Stimulated activated CD8-positive, alpha-beta memory T cell treated with anti-CD3 and anti-CD28 coated beads, Interleukin-4, amount 100 ng/mL, for 24 hours (primary cell): ENCODE measurements at places on chromosomes 16 and 17.
A peak's percentile ranks its signal among the peaks of the same experiment; 100 is the strongest.

- DNase-seq: no peak
Observed at GRCh38 chr16:86710602-86710950, 132.2 kb downstream of the FOXL1 start.

DNA sequence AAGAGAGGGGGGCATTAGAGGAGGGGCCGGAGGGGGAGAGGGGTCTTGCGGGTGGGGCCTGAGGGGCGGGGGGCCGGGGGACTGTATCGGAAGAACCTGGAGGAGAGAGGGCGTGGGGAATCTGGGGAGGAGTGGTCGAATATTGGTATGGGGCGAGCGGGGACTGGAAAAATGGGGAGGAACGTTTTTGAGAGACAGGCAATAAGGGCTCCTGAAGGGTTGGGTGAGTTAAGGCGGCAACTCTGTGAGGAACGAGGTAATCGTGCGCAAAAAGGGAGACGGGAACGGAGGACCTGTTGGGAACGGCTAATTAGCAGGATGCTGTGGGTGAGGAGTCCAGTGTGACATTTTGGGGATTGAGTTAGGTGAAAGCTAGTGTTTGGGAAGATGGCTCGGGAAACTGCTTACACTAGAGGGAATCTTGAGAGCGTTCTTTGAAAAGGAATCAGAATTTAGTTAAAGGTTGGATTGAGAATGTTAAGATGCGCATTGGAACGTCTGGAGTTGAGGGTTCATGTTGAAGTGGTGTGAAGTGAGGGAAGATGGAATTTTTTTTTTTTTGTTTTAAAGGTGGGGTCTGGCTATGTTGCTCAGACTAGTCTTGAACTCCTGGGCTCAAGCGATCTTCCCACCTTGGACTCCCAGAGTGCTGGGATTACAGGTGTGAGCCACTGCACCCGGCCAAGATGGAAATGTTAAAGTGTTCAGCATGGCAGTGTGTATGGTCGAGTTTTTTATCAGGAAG is 662 bp downstream of the WIPF2 start:
- no peak for DNase-seq

DNA sequence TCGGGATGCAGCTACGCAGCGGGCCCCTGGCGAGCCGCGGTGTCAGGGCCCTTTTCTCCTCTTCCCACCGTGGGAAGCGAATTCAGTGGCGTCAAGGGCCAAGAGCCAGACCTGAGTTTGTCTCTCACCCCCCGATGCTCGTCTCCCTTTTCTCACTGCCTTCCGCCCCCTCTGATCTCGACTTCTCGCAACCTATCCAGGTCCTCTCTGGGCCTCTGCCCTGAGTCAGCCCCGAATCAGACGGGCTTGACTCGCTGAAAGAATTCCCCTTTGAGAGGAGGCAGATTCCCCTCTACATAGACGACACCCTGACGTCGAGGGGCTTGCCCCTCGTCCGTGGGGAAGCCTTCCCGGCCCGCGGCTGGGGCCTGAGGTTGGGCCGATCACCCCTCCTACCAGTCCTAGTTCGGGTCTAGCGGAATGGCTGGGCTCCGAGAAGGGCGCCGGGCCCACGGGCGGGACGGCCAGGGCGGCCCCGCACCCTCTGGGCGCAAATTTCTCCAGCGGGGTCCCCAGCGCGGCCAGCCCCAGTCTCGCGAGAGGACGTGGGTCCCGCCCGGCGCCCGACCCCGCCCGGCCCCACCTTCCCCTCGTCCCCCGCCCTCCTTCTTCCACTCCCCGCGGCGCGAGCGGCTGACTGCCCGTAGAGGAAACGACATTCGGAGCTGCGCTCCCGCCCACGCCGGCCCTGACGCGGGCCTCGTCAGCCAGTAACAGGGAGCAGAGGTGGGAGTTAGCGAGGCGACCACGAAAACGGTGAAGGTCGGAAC is at the start of gene GGNBP2:
GGNBP2 (plus strand) TSS at position 613 of the 770 bp plus-strand sequence. CDS start 806 bp downstream, outside the sequence.
- peak; percentile 83 for DNase-seq

DNA sequence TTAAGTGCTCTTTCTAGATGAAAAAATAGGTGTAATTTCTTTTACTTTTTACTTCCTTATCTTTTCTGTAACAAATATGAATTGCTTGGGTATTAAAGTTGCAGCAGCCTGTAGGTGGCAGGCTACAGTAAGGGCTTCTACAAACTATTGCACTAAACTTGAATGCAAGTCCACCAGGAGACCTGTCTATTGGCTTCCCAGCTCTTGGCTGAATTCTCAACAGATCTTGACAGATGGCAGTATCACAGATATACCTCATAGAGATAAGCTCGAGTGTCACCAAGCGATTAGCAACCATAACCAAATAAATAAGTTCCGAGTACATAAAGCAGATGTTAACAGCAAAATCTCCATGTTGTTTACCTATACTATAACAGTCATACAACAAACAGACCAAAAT is 5.9 kb downstream of the BBS2 start:
- DNase-seq: no peak

DNA sequence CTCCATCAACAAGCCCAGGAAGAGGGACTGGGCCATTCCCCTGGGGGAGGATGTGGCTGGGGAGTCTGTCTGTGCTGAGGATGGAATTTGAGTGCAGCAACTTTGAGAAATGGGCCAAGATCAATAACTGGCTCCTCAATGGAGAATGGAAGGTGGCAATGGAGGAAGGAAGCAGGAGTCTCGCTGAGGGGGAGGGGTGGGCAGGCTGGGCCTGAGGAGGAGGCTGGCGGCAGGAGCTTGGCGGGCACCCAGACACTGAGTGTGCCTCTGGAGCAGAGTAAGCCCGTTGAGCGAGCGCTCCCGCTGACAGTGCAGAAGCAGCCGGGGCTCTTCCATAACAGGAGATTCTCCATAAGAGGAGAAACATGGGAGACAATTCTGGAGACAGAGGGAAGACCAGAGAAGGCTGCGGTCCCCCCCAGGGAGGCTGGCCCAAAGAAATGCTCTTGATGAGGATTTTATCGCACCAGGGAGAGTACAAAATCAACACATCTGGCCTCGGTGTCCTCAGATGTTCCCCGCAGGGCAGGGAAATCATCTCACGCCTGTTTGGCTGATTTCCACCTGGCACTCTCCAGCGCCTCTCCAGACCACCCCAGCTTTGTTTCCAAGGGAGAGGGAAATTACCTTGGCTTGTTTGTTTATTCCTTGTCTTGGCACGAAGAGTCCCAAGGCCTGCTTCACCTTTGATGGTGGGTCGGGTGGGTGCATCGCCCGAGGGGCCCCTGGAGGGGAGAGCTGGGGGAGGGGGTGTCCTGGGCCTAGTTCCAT is 2.8 kb upstream of the MMP15 start:
- DNase-seq: no peak

GRCh38 chr17:74407384-74407783 is 24.5 kb upstream of the GPRC5C start:
- DNase-seq: no peak

DNA sequence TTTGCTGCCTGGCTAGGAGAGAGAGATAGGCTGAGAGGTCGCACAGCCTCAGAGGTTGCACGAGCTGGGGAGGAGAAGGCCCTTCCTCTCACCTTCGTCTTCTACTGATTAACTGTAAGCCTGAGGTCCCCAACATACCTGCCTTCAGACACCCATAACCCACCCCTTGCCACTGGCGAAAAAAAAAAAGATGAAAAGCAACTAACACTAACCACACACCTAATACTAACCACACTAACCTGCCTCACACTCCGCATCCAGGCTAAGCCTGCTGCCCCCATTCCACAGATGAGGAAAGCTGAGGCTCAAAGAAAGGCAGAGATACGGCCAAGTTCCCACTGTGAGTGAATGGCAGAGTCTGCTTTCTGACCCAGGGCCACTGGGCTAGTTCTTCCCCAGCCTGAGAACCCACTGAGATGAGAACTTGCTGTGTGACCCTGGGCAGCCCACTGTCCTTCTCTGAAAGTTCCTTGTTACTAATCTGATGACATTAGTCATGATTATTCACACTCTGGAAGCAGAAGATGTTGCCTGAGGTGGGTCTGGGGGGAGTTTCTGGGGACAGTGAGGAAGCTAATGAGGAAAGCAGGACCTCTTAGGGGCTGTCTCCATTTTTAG is 4.6 kb downstream of the IL21R start:
- DNase-seq: no peak

DNA sequence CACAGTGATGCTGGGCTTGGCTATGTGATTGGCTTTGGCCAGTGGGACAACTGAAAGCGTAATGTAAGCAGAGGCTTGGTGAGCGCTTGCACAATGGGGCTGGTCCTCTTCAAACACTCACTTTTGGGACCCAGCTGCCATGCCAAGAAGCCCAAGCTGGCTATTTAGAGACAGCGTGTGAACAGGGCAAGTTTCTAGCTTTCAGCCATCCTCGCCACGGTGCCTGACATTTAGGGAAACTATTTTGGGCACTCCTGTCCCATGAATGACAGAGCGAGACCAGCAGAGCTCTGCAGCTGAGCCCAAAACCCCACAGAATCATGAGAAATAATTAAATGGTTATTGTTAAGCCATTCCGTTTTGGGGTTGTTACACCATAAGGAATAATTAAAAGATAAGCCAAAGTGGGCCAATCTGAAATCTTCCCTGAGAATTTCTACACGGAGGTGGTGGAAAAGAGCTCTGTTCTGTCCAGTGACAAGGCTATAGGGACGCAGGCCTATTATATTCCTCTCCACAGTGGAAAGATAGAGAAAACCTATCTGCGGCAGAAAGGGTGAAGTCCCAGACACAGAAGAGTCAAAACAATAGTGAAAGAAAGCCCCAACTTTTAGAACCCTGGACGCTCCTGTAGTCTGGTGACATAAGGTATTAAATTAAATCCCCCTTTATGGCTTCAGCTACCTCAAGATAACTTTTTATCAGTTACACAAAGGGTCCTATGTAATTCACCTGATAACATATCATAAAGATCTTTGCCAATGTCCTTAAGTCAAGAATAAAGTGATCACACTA is 10.8 kb upstream of the RPRML start:
- no peak for DNase-seq

- no peak for DNase-seq
Observed at GRCh38 chr17:57092779-57093178, 7.7 kb downstream of the AKAP1 start.

GRCh38 chr17:45220079-45220478 is 1.6 kb upstream of the FMNL1 start:
- no peak for DNase-seq

- no peak for DNase-seq
Observed at GRCh38 chr17:31058976-31059375, 35.8 kb upstream of the NF1 start.

GRCh38 chr16:66342294-66342900 is 24.1 kb upstream of the CDH5 start:
- no peak for DNase-seq

DNA sequence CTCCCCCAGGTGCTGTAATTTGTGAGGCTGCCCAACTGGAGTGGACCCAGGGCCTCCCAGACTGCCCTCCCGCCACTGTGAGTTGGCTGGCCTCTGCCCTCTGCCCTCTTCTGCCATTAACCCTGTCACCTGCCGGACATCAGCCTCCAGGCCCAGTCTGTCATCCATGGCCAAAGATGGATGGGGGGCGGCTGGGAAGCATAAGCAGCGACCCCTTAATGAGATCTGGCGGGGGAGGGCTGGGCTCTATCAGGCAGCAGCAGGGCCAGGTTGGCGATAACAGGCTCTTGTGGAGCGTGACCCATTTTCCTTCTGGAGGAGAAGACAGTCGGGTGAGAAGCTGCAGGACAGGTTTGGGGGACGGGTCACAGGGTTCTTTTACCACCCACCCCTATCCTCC is 25.3 kb downstream of the CDK5RAP3 start:
- no peak for DNase-seq

GRCh38 chr17:55689672-55690071 is 33.0 kb downstream of the TMEM100 start:
- no peak for DNase-seq
